Stimulated activated CD4-positive, alpha-beta T cell treated with anti-CD3 and anti-CD28 coated beads, Interleukin-1b, Interleukin-23, amount 100 ng/mL, for 1 hour (primary cell): ENCODE measurements at places on chromosomes 1 and 21.

DNA sequence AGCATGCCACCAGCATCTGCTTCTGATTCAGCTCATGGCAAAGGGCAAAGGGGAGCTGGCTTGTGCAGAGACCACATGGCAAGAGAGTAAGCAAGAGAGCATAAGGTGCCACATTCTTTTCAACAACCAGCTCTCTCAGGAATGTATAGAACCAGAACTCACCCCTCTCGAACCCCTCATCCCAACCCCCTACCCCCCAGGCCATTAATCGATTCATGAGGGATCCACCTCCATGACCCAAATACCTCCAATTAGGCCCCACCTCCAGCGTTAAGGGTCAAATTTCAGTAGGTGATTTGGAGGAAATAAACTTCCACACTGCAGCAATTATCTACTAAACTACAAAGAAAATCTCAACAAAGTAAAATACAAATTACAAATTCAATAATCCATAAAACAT is 32.2 kb upstream of the LRRC7 start:
- DNase-seq = no peak

GRCh38 chr1:16167331-16168143 is 11.7 kb upstream of the EPHA2 start:
- DNase-seq = peak; percentile 41

GRCh38 chr1:192506741-192507155 is 68.8 kb upstream of the RGS1 start:
- DNase-seq = no peak

DNA sequence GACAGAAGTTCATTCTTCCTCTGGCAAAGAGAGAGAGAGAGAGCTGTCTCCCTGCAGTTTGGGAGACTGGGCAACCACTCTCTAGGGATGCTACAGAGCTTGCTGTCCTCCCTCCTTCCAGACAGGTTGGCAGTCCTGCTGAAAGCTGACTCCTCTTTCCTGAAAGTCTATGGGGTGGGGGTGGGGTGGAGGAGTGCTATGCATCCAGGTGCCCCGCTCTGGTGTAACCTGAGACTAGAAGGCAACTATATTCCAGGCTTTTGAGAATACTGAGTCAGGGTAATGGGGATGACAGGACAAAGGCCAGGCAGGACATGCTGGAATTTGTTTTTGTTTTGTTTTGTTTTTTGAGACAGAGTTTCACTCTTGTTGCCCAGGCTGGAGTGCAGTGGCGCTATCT is 55.4 kb downstream of the OPTC start:
- no peak for DNase-seq

DNA sequence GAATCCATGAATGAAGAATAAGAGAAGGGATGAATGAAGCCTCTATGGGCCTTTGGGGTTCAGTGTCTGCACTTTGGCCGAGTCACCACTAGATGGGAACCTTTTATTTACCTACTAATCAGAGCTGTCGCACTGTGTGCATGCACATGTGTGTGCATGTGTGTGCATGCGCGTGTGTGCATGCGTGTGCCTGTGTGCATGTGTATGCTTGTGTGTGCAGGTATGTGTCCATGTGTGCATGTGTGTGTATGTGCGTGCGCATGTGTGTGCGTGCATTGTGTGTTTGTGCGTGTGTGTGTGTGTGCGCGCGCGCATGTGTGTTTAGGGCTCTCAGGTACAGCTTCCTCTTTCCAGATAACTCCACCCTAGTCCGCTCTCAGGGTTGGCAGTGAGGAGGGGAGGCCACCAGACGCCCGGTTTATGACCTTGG is 20.4 kb upstream of the UBXN10 start:
- no peak for DNase-seq

GRCh38 chr21:38468989-38469388 is 29.3 kb downstream of the ERG start:
- DNase-seq = no peak

- DNase-seq = no peak
These were observed 10.2 kb upstream of the NCMAP start for GRCh38 chr1:24545662-24546061.

DNA sequence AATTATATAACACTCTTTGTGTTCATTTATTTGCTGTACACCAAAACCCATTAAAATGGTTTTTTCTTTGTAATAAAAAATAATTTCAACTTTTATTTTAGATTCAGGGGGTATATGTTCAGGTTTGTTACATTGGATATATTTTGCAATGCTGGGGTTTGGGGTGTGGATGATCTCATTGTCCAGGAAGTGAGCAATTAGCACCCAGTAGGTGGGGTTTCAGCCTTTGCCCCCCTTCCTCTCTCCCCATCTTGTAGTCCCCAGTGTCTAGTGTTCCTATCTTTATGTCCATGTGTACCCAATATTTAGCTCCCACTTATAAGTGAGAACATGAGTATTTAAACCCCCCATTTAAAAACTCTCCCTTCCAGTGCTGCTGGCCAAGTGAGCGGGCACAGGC is 184.6 kb downstream of the RHOU start:
- DNase-seq = no peak

- no peak for DNase-seq
These were observed 26.3 kb upstream of the TMEM54 start for GRCh38 chr1:32927441-32927840.
